HCT116 (cell line): ENCODE measurements at places on chromosomes 4 and X. TPM values are rescaled to one million over a fixed set of nuclear protein-coding genes. Genes with fewer than 3 reads are reported as not detected.

ZNF81 gene
- total RNA-seq = 4.8 TPM

WNK3 gene
- 0.05 TPM for total RNA-seq

MAGEH1 gene
- 0.20 TPM for total RNA-seq

PDLIM3 gene
- 11.5 TPM for total RNA-seq

CLTRN gene
- 0.25 TPM for total RNA-seq

PPP2R3B gene
- total RNA-seq = 19.1 TPM

- no peaks in the 10 kb centered on the region for H3K4me1 ChIP-seq
- H3K36me3 ChIP-seq = no peaks in the 10 kb centered on the region
- H3K4me3 ChIP-seq = no peak overlapping the region
- DNase-seq = no peak
- H3K27ac ChIP-seq = no peak overlapping the region
Observed at GRCh38 chrX:129493643-129494042, 29.6 kb downstream of the SMARCA1 start.

DNA sequence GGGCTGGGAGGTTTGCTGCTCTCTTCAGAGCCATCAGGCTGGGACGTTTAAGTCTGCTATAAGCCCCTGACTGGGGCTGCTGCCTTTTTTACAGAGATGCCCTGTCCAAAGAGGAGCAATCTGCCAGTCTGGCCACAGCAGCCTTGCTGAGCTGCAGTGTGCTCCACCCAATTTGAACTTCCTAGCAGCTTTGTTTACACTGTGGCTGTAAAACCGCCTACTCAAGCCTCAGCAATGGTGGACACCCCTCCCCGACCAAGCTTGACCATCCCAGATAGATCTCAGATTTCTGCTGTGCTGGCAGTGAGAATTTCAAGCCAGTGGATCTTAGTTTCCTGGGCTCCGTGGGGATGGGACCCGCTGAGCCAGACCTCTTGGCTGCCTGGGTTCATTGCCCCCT lies 40.7 kb downstream of the SPATA18 start:
- H3K4me1 ChIP-seq = no peaks in the 10 kb centered on the region
- H3K27ac ChIP-seq = no peak overlapping the region
- DNase-seq = no peak
- peaks cover 31% of the 10 kb centered on the region for H3K27me3 ChIP-seq
- H3K36me3 ChIP-seq = no peaks in the 10 kb centered on the region

- H3K27ac ChIP-seq = no peak overlapping the region
- H3K4me3 ChIP-seq = no peak overlapping the region
- no peaks in the 10 kb centered on the region for H3K36me3 ChIP-seq
- H3K4me1 ChIP-seq = no peaks in the 10 kb centered on the region
Observed at GRCh38 chr4:165027762-165028402, 3.9 kb upstream of the TRIM60 start.

DNA sequence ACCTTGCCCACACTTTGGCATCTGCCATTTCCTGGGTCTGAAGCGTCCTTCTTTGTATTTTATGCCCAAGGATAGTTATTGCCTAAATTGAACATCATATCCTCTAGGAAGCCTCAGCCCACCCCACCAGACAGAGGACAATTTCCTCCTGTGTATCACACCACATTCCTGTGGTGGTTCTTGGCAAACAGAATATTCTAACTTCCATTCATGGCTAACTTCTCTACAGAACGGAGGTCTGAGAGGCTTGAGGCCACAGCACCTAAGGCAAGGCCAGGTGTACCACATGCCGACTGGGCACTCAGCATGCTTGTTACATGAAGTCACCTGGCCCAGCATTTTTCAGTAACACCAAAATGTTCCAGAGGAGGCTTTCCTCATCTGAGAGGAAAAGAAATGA lies 42.4 kb downstream of the CD99L2 start:
- no peaks in the 10 kb centered on the region for H3K27me3 ChIP-seq
- no peaks in the 10 kb centered on the region for H3K36me3 ChIP-seq
- no peak overlapping the region for H3K4me3 ChIP-seq
- no peaks in the 10 kb centered on the region for H3K4me1 ChIP-seq
